ACHN (cell line): ENCODE measurements at places on chromosomes 1 and 21.

GRCh38 chr1:27940297-27940696 is 5.5 kb downstream of the SMPDL3B start:
- peak; percentile 18 for DNase-seq

DNA sequence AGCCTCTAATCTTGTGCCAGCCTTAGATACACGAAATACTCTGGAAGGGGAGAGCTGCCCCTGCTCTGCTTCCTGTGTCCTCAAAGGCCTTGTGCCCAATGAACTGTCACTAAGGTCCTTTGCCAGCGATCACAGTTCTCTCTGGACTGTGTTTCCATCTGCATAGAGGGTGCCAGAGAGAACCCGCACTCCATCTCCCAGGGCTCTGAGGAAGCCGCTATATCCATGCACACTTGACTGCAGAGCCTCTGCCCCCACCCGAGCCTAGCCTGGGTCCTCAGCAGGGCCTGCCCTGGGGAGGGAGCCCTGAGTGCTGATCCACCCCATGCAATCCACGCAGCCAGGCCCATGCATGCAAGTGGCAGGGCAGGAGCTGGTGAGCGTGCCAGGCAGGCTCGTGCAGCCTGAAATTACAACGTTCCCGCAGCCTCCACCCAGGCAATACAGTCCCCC is 30.6 kb upstream of the KIF21B start:
- DNase-seq: no peak

DNA sequence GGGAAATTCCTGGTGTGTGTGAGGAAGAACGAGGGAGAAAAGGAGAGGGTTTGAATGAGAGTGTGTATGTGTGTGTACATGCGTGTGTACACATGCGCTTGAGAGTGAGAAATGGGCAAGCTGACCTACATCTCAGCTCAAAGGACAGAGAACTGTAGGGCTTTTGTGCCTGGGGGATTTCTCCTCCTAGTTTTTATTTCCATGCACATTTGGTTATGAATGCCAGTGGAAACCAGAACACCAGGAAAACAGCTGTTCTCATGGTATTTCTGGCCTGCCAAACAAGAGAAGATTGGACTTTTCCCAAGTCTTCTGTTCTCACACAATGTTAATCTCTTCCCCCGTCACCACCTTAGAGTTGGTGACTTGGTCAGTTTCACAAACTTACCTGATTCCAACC is 45.2 kb downstream of the SLC44A3 start:
- no peak for DNase-seq

DNA sequence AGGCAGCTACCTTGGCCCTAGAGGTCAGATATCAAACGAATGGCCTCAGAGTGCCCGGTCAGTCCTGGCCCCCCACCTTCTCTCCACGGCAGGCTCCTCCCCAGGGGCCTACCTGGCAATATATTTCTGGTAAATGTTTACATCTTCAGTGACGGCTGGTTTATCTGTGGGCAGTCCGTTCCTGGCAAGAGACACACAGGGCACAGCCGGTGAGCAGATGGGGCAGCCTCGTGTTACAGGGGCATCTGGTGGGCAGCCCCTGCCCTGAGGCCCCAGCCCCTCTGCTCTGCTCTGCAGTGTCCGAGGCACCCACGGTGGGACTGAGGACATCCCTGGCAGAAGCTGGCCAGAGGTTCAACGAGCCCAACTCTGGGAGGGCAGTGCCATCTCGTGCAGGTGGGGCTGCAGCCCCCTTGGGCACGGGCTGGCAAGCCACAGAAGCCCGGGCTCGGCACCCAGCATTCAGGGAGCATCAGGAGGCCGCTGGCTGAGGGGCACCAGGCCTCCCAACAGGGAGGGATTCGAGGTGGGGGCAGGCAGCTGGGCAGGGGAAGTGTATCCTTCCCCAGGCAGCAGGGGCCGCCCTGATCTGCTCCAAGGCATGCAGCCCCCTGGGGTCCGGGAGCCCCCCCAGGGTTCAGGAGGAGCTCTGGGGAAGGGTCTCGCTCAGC is 137.9 kb downstream of the CASZ1 start:
- no peak for DNase-seq

DNA sequence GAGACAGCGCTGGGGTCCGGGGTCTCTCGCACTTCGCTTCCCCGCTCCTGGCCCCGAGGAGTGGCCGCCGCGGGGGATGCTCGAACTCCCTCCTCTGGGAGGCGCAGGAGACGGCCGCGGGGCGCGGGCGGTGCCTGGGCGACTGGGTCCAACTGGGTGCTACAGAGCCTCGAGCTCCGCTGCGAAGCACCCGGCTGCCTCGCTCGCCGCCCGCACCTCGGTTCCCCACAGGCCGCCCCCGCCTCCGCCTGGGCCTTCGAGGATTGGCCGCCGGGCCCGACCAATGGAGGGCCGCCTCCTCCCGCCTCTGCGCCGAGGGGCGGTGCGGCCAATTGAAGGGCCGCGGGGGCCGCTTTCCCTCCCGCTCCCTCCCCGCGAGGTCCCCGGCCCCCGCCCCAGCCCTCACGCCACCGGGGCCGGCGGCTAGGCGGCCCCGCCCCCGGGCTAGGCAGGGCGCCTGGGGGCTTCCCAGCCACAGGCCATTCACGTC is at the start of gene CNN3:
TSS of gene CNN3 (minus strand) at position 196 of the 490 bp plus-strand sequence. CDS start 216 bp downstream, outside the sequence.
- peak; percentile 89 for DNase-seq
